ENCODE measurements at places on chromosomes 16 and 17.

DNA sequence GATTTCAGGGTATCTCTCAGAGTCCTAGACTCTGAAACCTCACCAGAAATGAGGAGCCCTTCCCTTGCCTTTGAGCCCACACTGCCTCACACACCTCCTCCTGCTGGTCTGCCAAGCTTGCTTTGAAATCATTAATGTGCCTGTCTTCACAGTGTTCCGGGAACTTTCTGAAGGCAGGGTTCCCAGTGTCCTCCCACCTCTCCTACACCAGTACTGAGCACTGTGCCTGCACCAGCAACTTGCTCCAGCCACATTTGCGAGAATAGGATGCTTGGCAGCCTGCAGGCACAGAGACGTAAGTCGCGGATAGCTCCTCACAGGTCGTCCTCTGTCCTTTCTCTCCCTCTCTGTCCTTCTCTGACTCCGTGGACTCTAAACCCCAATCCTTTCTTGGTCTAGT lies 408.4 kb upstream of the EEF2KMT start:
- no peak for DNase-seq

DNA sequence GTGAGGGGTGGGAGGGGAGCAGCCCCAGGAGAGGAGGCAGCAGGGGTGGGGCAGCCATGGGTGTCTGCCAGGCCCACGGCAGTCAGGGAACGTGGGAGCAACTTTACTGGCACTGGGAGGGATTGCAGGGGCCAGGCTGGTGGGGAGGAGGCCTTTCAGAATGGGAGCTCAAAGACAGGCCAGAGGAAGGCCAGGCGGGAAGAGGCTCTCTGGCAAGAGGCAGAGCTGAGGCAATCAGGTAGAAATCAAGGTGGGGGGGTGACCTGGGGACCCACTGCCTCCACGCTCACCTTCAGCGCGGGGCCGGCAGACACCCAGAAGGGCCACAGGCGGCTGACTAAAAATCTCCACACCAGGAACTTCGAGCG lies 11.9 kb upstream of the GSE1 start:
- no peak for DNase-seq

DNA sequence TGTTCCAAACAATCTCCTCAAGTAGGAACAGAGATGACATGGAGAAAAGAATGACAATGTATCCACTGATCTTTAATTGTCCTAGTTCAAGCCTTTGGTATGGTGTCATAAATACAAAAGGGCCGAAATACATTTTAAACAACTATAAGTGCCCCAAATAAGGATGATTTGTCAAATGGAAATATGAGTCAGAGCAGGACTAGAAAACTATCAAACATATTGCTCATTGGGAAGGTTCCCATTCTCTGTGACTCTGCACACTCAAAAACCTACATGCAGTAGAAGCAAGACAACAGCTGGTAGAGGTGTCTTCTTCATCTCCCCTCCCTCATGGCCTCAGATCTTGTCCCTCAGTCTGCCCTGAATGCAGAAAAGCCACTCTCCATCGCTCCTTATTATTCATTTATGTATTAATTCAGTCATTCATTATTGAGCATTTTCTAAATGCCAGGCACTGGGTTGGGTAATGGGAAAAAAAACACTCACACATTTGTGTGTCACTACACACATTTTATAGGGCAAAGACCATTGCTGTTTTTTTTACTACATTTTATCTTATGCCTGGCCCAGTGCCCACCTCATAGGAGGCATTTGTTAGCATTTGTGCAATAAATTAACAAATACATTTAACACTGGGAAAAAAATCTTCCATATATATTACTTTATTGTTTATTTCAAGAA lies 10.1 kb downstream of the CA10 start:
- no peak for DNase-seq

- no peak for DNase-seq
These were observed 350.4 kb downstream of the HS3ST4 start for GRCh38 chr16:26041952-26042668.

DNA sequence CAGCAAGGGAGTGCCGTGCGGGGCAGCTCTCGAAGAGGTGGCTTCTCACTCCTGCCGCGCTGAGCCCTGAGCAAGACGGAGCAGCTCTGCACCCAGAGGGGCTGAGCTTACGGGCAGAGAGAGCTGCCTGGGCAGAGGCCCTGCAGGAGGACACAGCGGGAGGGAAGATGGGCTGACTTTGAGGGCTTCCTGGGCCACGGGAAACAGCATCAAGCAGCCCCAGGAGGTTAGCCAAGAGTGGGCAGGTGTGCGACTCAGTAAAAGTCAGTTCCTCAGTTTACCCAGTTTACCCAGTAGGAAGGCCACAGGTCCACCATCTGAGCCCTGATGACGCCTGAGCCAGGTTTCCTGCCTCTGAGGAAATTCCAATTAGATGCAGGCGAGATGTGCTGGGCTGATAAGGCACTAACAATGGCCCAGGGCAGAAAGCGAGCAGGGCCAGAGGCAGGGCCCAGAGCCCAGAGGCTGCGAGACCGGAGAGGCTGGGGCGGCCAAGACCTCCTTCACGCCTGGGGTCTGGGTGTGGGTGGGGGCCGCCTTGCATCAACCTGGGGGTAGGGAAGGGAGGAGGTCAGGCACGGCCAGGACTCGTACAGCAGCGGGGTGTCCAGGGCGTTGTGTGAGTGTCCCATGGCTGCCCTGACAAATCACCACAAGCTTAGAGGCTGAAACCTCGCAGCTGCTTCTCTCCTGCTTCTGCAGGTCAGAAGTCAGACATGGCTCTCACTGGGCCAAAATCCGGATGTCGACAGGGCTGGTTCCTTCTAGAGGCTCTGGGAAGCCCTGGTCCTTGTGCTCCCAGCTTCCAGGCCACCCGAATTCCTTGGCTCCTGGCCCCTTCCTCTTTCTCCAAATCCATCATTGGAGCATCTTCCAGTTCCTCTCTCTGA lies 32.0 kb upstream of the CIBAR2 start:
- no peak for DNase-seq

GRCh38 chr16:72838951-72839350 lies 209.0 kb downstream of the ZFHX3 start:
- DNase-seq: no peak

GRCh38 chr17:81480140-81481072 lies 32.2 kb downstream of the ACTG1 start:
- DNase-seq: no peak

DNA sequence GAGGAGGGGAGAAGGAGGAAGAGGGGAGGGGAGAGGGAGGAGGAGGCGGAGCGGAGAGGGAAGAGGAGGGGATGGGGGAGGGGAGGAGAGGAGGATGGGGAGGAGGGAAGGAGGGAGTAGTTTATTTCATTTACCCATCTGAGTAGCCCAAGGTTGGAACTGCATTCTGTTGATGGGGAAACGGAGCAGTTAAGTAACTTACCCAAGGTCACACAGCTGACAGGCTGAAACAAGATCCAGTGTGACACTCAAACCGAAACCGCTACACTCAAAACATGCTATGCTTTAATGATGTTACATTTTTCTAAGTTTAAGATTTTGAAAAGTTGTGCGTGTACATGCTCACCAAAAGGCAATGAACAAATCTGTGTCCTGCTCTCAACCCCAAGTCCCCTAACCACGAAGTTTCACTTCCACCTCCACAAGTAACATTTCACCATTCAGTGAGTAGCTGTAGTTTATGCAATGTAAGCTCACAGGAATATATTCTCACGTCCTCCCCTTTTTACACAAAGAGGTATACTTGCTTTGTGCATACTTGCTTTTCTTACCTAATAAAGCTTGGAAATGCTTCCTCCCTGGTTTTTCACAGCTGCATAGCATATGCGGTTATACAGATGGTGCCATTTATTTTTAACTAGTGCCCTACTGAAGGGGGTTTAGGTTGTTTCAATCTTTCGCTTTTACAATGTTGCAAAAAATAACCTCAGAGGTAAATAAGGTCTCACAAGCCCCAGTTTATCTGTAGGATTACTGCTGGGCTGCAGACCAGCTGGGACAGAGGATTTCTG lies 275.3 kb downstream of the PARN start:
- DNase-seq: no peak

DNA sequence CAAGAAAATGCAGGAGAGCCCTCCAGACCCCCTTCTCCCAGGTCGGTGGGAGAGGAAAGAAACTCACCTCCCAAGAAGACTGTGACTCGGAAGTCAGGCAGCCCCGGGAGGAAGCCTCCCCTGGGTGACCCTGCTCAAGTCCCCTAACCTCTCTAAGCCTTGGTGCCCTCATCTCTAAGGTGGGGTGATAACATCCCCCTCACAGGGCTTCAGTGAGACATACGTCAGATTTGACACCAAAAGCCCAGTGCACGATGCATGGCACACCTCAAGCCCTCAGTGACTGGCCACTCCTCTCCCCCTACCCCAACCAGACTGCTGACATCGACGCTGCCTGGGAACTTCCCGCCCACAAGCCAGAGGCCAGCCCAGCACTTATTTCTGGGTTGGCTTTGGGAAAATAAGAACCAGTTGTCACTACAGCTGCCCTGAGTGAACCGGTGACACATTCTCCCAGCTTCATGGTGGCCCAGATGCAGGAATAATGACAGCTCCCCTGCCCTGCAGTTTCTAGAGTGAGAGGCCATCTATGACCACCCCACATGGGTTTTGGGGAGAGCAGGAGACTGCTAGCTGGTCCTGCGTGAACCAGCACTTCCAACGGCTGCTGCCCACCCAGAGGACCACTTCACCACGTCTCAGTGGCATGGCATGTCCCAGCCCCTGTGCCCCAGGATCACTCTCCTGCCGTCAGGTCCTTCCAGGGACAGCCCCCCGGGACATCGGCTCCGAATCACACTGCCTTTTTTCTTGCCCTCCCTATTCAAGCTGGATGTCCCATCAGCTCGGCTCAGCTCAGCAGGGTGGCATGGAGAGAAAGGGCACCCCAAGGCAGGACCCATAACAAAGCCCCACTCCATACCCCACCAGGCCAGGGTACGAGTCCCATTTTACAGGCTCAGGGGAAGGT lies 9.5 kb downstream of the KNOP1 start:
- no peak for DNase-seq

- DNase-seq: no peak
These were observed 54.2 kb upstream of the PVALEF start for GRCh38 chr17:81111066-81111465.

DNA sequence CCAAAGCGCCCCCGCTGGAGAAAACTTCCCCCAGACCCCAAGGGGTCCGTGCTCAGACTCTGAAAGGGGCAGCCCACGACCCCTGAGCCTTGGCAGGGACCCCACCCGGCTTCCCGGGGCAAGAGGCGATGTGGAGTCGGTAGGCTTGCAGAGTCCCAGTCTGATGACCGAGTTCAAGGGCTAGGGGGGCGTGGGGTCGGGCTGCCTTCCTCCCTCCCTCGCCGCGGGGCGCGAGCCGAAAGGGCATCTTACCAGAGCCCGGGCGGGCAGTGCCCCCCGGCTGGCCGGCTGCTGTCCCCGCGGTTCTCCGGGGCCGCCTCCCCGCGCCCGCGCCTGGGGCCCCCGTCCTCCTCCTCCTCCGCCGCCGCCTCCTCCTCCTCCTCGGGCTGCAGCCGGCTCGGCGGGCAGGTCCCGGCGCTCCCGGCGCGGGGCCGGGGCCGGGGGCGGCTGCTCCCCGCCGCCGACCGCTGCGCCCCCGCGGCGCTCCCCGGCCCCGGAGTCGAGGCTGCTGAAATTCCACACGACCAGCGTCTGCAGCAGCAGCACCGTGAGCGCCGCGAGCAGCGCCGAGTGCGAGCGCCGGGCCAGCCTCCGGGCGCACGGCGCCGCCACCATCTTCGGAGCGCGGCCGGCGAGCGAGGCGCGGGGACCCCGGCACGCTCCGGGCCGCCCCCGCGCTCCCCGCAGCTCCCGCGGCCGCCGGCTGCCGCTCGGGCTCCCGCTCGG lies 415 bp downstream of the XYLT1 start:
- DNase-seq: no peak

- no peak for DNase-seq
These were observed at the start of gene SLC22A31 for GRCh38 chr16:89200124-89200849. Gene SLC22A31, minus strand, starts transcription at chr16:89200537. Its CDS starts 36 bp downstream, at chr16:89200501.

- no peak for DNase-seq
These were observed 5.5 kb downstream of the PSMD12 start for GRCh38 chr17:67360880-67361279.

DNA sequence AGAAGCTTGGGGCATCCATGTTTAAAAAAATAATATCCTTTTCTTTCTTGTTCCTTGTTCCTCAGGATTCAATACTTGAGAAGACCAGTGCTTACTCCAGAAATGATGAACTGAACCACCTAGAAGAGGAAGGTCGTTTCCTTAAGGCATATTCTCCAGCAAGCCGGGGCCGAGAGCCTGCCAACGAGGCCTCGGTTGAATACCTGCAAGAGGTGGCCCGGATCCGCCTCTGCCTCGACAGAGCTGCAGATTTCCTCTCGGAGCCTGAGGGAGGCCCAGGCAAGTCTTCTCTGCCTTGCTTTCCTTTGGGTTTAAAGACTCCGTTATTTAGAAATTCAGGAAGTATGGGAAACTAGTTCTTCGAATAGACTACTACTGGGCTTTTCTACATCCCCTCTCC lies 42.5 kb upstream of the ENDOV start:
- no peak for DNase-seq

GRCh38 chr17:57806167-57806830 lies 43.5 kb downstream of the MRPS23 start:
- DNase-seq: no peak

DNA sequence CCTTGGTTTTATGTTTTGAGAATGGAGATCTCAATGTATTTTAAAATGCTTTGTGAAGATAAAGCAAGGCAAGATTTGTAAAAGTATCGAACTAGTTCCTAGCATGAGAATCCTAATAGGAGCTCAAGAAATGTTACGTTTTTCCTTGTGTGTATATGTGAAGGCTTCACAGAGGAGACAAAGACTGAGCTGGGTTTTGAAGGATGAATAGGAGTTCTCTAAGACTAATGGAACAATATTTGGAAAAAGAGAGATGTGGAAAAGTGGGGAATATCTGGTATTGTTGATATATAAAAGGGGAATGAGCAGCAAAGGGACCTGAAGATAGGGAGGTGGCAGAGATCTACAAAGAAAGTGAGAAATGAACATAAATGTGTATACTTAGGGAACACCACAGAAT lies 127.4 kb downstream of the SNX11 start:
- no peak for DNase-seq

DNA sequence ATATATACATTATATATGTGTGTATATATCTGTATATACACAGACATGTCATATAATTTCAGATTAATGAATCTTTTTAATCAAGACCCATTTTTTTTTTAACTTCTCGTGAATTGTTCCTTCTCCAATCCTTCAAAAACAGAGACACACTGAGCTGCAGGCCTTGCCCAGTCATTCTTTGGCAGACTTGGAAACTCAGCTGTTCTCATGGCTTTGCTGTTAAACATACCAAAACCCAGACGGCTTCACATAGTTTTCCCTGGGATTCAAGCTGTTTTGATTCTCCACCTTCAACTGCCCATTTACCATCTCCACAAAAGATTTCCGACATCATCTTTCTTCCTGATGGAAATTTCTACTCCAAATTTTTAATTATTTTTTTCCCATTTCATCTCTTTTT lies 148.7 kb downstream of the KCNJ2 start:
- no peak for DNase-seq

All from NCI-H1930 (cell line).